ENCODE measurements at places on chromosomes 1 and 21. TPM values are rescaled to one million over a fixed set of nuclear protein-coding genes. Genes with fewer than 3 reads are reported as not detected.

Gene ATXN7L2
- 3.9 TPM for total RNA-seq

Gene TCHH
- under 0.01 TPM for total RNA-seq

Gene CLCNKB
- total RNA-seq: 0.43 TPM

Gene XKR8
- 6.8 TPM for total RNA-seq

Gene MTARC1
- total RNA-seq: 1.7 TPM

Gene CD46
- total RNA-seq: 153 TPM

DNA sequence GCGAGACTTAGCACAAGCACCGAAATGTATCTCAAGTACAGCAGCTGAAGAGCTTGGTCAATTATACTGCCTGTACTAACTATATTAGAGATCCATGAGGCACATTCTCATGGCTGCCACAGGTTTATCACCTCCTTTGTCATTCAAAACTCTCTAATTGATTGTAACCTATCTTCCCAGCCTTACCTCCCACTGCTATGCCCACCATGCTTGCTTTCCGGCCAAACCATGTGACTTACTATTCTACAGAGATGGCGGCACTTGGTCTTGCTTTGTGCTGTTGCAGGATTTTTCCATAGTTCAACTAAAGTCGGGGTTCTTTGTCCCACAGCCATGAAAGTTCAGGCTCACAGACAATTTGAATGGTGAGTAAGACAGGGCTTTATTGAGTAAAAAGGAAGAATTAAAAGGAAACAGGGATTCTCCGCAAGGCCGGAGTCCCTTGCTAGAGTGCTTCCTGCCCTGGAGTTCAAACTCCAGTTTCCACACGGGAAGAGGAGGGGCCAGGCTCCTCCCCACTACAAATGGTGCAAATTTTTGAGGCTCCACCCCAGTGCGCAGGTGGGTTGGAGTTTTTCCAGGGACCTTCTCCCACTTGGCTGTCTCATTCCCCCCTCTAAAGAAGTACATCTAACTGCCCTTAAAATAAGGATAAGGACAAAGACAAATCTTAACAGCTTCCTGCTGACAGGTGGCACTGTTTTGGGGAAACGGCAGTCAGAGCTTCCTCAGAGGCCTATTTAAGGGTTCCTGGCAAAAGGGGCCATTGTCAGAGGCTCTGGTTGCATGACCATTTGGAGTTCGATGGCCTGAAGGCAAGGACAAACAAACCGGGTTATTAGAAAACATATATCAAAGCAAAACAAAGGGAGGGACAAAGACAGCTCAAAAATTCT is 28.7 kb downstream of the FMO2 start:
- no peak for DNase-seq

DNA sequence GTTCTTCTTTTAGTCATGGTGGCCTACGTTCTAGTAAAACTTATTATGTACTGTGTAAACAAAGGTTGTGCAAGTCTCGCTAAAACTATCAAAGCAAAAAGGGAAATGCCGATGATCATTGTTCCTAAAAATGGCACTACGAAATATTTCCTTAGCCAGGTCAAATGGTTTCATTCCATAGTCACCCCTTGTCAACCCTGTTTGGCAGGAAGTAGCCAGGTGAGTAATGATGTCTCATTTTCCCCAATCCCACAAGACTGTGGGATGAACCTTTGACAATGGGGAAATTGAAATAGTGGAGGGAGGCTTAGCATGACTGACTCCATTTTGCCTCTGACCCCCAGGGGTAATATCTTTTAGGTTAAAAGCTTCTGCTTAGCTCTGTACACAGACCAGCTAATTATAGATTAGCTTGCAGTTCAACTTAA is 5.6 kb upstream of the REN start:
- peak; percentile 37 for DNase-seq

GRCh38 chr1:76281306-76281705 is 206.8 kb downstream of the ST6GALNAC3 start:
- DNase-seq: no peak

GRCh38 chr1:155124503-155125463 is 2.9 kb upstream of the EFNA1 start:
- DNase-seq: no peak

DNA sequence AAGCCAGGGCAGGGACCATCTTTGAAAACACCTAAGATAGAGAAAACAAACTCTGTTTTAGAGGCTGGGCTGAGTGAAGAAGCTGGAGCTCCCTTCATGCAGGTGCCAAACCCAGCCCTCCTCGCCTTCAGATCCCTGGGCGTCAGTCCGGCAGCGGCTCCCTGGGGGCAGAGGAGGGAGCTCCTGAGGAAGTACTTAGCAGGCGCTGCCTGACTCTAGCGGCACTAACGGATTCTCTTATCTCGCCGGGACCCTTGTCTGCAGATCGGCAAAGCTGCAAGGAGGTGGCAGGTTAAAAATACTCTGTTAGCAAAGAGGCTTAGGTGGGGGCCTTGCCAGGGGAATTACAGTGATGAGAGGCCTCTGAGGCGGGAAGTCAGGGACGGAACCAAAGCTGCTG is 79.6 kb downstream of the PLXNA2 start:
- no peak for DNase-seq

GRCh38 chr1:155940482-155940992 is 901 bp upstream of the RXFP4 start:
- peak; percentile 30 for DNase-seq

DNA sequence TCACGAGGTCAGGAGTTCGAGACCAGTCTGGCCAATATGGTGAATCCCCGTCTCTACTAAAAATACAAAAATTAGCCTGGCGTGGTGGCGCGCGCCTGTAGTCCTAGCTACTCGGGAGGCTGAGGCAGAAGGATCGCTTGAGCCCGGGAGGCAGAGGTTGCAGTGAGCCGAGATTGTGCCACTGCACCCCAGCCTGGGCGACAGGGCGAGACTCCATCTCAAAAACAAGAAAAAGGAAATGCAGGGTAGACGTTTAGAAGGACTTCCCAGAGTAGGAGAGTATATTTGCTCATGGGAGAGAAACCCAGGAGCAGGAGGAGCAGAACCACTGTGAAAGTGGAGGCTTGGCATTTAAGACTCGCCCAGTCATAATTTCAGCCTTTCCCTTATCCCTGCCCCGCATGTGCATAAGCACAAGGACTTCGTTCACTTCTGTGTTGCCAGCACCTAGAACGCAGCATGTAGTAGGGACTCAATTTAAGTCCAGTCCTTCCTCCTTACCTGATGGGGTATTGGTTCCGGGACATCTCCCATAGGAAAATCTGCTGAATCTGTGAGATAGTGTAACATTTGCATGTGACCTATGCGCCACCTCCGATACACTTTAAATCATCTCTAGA is 5.2 kb upstream of the MEF2D start:
- DNase-seq: no peak

- no peak for DNase-seq
Observed at GRCh38 chr1:201841265-201841912, 12.4 kb downstream of the IPO9 start.

- peak; percentile 43 for DNase-seq
Observed at GRCh38 chr1:84726593-84727499, 36.6 kb upstream of the SSX2IP start.

DNA sequence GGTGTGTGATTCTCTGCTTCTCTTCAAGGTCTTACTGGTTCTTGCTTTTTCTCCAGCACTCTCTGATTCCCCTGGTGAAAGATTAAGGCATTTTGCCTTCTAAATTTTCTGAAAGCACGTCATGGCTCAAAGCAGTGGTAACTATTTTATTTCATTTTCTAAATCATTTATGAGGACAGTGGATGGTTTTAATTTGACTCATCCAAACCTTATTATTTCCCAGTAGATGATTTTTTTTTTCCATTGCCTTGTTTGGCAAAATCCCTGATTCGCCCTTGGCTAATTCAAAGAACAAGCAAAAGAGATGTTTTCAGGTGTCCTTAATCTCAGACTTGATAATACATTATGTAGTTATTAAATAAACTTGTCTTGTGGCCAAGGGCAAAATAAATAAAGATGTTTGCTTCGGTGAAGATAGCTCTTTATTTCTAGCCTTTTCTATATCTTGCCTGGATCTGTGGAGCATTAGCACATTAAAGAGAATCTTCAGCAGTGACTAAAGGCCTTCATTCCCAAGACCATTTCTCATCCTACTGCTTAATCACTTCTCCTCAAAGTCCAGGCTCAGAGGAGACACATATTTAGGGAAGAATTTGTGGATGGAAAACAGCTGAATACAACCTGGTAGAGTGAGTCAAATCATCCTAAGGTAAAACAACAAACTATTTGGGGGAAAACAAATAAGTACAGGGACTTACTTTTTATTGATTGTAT is 359.8 kb downstream of the DUSP10 start:
- peak; percentile 13 for DNase-seq

- no peak for DNase-seq
Observed at GRCh38 chr1:13956393-13956792, 256.4 kb downstream of the PRDM2 start.

DNA sequence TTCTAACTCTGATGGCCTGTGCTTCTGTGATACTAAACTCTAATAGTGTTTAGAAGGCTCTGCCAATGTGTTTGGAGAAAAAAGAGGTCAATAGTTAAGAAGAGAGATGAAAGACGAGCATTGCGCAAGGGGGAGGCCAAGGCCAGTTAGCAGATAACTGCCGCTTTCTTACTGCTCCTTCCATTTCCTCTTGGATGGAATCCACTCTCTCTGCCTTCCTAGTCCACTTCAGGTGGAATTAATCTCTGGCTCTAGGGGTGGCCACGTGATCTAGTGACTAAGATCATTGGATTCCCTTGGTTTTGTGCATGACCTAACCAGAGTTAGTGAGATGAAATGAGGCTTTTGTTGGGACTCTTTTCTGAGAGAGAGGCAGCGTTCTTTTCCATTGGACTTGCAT is 148.3 kb downstream of the ACTL8 start:
- DNase-seq: no peak

DNA sequence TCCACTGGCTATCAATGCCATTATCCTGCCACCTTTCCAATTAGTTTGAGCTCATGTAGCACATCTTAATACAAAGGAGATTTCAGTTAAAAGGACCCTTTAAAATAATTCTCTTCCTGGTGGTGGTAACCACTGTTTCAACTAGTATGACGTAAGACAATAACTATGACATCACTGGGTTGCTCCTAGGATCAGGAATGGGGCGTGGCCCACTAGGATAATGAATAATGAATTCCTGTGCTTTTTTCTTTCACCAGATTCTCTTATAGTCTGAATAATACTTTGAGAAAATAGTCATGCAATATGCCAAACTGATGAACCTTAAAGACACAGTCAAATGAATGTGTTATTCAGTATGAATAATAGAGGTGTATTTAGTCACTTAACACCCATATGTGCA is 10.6 kb upstream of the KIFAP3 start:
- no peak for DNase-seq

All from fibroblast of villous mesenchyme (primary cell).